ENCODE measurements at places on chromosomes 4 and X.

- no peak for DNase-seq
Observed at GRCh38 chr4:53150631-53151488, 215.0 kb downstream of the SCFD2 start.

- no peak for DNase-seq
Observed at GRCh38 chr4:37725718-37726117, 39.5 kb upstream of the RELL1 start.

DNA sequence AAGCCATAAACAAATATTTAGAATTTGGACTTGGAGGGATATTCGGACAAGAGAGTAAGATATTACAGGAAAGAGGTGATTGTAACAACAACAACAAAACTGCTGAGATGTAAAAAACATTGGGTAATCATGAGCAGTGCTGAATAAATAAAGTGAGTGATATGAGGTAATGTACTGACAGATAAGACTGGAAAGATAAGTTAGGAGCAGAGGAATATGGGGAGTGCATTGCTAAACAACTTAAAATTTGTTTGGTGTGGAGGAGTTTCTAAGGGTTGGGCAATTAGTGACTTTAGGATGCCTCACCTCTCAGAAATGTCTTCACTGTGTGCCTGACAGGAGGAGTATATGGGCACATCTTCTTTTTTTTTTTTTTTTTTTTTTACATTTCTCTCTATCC lies 637.8 kb upstream of the GRIA3 start:
- DNase-seq = no peak

DNA sequence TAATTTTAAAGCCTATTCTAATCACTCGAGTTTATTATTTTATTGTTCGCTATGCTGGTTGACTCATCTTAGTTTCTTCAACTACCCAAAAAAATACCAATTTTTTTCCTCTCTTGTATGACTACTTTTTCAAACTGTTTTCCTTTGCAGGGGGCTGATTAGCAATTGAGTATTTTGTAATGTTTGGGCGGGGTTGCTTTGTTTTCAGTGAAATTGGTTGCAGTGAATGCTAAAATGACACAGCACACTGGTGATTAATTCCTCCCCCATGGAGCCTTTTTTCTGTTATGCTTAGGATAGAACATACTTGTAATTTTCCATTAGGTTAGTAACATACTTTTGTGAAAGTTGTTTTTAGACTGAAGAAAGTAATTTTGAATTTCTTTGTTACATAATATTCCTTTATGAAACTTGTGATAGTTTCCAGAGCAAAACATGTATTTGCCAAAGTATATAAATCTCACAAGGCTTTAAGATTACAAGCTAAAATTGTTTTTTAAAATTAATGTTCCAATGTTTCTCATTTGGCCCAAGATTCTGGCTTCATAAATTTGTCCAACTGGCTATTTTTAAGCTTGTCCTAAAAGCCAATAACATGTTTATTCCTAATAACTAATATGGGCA lies 120.4 kb downstream of the CHIC1 start:
- no peak for DNase-seq

DNA sequence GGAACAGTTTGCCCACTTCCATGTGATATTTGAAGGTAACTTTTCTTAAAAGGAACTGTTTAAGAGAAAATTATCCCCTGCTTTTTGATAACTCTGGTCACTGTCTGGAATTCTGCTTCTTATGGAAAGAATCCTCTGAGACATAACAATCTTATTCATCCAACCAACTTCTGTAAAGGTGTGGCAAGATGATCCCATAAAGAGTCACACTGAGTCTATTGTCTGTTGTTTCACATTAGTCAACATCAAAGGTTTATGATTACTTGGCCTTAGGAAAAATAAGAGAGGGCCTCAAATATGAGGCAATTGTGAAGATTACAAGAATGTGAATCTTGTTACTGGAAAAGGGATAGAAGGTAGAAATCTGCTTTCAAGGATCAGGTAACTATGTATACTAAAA lies 88.0 kb upstream of the MAGEB18 start:
- DNase-seq = no peak

DNA sequence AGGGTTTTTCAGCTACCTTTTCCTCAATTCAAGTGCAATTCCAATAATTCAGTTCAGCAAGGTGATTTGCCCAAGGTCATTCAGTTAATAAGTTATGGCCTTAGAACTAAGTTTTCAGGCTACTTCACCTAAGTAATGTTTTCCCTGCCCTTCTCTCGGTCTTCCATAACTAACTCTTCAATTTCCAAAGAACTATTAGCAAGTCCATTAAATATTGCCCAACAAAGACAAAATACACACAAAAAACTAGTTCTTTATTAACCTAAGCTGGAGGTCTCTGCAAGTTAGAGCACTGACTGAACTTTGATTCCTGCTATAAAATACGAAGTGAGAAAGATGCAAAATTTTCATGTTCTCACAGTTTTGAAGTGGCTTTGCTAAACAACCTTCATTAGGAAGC lies 26.8 kb upstream of the GK start:
- no peak for DNase-seq

DNA sequence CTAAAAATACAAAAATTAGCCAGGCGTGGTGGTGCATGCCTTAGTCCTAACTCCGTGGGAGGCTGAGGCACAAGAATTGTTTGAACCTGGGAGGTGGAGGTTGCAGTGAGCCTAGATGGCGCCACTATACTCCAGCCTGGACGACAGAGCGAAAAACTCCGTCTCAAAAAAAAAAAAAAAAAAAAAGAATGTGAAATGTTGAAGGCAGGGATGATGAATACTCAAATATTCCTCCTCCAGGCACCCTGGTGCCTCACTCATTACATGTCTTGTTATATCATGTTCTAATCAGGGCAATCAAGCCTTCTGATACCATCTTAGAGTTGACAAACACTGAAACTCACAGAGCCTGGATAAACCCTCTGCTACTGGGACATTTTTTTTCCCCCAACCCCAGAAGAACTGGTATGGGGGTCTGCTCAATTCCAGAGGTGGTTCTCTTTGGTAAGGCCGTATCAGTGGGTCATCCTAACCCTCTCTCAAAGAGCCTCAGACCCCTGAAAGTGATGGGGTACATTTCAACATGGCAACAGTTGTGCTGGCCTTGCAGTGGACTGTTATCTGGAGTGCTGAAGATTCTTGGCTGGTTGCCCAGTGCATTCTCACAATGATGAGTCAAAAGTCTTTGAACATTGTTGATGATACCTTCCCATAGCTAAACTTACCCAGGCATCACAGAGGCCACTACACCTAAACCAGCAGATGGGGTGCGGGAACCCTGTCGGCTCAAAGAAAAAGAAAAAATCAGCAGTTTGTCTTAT lies 2.4 kb upstream of the SH3KBP1 start:
- peak; percentile 69 for DNase-seq

DNA sequence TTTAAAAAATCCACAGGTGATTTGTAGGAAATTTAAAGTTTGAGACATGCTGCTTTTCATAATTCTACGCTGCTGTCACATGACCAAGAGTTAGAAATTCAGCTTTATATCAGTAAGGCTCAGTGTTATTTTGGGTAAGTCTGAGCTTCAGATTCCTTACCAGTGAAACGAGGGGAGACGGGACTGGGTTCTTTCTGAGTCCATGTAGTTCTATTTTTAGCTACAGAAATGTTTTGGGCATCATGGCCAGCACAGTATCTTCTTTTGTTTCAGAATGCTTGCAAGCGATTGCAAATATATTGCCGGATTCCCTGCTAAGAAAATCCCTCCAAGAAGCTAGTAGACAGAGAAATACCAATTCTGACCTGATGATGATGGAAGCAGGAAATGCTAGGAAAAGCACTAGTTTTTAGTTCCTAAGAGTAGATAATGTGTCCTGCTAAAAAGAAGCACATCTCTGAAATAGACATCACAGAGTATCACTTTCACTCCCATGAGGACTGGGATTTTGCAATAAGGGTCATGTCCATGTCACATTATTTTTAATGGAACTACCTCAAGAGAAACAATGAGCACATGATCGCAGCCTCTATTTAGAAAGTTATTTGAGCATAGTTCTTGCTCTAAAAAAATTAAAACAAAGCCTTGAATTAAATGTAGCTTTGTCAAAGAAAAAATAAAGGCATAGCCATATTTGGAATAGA lies 10.9 kb downstream of the ATP1B4 start:
- DNase-seq = no peak

DNA sequence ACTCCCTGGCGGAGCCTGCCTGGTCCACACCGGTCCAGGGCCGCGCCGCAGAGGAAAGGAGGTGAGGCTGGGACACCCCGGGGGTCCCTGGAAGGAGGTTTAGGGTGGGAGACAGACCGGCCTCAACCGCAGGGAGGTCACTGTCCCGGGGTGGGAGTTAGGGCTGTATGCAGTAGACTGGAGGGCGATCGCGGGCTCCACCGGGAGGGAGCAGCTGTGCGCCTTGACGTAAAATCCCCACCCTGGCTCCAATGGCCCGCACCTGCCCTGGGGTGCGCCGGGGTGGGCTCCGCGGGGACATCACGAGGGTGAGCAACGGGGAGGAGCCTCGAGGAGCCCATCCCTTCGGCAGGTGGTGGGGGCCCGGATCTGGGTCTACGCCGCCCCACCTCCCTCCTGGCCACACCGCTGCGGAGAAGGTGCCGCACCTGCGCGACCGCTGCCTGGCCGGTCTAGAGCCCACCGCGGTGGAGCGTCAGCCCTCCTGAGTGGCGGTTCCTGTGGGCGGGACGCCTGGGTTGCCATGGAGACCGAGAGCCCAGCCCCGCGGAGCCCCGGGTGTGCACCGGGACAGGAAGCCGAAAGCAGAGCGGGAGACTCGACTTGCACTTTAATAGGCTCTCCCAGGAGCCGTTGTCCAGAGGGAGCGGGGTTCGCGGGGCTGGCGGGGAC lies 105.1 kb downstream of the ADRA2C start:
- DNase-seq = no peak

DNA sequence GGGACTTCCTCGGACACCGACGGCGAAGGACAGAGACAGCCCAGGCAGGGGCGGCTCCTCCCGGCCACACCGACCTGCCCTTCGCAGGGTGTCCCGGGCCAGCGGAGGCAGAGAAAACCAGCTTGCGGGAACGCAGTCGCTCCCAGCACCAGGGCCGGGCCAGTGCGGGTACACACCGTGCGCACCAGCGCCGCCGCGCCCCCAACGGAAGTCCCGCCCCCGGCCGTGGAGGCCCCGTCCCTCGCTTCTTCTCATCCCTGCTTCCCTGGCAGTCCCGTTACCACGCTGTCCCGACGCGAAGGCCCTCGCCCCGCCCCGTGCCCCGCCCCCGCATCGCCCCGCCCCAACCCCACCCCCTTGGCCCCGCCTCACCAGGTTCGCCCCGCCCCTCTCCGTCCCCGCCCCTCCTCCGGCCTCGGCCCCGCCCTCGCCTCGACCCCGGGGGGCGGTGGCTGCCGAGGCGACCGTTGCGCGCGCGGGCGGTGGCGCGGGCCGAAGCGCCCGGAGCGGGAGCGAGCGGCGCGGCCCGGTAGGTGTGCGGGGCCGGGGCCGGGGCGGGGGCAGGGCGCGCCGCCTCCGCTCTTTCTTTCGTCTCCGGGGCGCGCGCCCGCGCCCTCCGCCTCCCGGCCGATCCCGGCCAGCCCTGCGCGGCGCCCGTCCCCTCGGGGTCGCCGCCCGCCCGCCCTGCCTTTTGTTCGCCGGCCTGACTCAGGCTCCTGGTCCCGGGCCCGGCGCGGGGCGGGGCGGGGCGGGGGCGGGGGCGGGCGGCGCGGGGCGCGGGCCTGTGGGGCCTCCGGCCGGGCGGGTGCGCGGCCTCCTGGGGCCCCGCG lies at the start of gene RGS12:
Gene RGS12 (plus strand): TSS at position 451 of the 830 bp plus-strand sequence. CDS start 23,150 bp downstream, outside the sequence.
- peak; percentile 96 for DNase-seq

DNA sequence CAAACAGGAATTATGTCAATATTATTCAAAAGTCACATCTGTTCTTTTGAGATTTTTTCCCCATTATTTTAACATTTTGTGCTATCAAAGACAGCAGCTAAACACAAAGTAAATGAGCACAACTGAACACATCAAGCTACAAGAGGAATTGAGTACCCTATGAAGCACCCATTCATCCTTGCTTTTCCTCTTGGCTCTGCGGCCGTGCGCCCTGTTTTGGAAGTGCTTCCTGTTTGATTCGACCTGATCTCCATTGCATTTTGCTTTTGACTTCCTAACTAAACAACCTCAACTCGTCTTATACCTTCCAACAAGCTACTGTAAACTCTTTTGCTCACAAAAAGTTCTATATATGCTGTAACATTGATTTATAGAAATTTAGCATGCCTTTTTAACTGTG lies 85.0 kb downstream of the SCFD2 start:
- no peak for DNase-seq

GRCh38 chr4:128859887-128860677 lies 50.6 kb downstream of the JADE1 start:
- no peak for DNase-seq

- no peak for DNase-seq
Observed at GRCh38 chrX:104695593-104695992, 129.6 kb downstream of the IL1RAPL2 start.

DNA sequence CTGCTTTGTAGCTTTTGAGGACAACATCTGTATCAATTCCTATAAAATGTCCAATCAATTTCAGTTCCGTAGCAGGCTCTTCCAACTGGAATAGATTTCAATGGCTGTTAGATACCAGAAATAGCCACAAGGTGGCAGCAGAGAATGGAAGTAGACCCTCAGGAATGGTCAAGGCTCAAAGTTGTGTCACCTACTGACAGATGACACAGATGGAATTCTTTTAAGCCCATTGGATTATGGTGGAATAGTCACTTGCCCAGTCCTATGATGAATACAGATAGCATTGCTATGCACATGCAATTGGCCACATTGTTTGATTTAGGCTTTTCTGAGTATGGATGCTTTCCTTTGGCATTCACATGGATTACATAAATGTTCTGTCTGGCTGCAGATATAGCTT lies 130.4 kb upstream of the RADX start:
- DNase-seq = peak; percentile 83

- peak; percentile 61 for DNase-seq
Observed at GRCh38 chr4:26748811-26749210, 111.8 kb upstream of the STIM2 start.

DNA sequence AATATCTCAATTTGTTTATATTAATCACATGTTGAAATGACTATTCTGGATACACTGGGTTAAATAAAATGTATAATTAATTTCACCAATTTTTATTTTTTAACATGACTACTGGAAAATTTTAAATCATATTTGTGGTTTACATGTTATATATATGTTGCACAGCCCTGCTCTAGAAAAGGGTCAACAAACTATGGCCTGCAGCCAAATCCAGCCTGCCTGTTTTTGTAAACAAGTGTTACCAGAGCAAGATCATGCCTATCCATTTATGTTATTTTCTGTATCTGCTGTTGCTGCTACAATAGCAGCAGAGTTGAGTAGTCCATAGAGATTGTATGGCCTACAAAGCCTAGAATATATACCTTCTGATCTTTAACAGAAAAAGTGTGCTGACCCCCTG lies 1.2 kb downstream of the TCEANC start:
- no peak for DNase-seq

- no peak for DNase-seq
Observed at GRCh38 chr4:153464068-153464467, 2.1 kb upstream of the TMEM131L start.

GRCh38 chr4:179709961-179710624 lies 2267.9 kb upstream of the AGA start:
- no peak for DNase-seq

- DNase-seq = peak; percentile 69
Observed at GRCh38 chrX:137432609-137433008, 133.3 kb upstream of the ZIC3 start.

- no peak for DNase-seq
Observed at GRCh38 chr4:130186931-130187330, 1091.0 kb downstream of the C4orf33 start.

GRCh38 chr4:23855912-23856605 lies 33.8 kb downstream of the PPARGC1A start:
- no peak for DNase-seq
